ENCODE measurements at places on chromosomes 3 and 15. TPM values are rescaled to one million over a fixed set of nuclear protein-coding genes. Genes with fewer than 3 reads are reported as not detected.

SHC4 gene
- total RNA-seq: 26.4 TPM

DNA sequence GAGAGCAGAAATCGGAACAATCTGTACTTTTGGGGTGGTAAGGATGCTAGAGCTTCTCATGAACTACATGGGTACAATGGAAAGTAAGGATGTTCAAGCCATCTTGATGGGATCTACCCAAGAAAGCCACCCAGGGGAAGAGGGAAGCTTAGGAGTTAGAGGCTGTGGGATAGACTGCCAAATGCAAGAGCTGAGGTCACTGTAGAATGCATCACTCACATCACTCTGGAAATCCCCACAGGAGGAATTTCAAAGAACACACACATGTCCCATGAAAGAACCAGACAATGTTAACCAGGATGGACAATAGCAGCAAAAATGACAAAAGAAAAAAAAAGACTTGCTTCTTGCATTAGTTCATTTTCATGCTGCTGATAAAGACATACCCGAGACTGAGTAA, 32.8 kb upstream of the UBE2E2 start:
- DNase-seq: no peak
- H3K4me3 ChIP-seq: no peak overlapping the region
- no peaks in the 10 kb centered on the region for H3K27me3 ChIP-seq
- H3K27ac ChIP-seq: no peak overlapping the region
- H3K36me3 ChIP-seq: no peaks in the 10 kb centered on the region

DNA sequence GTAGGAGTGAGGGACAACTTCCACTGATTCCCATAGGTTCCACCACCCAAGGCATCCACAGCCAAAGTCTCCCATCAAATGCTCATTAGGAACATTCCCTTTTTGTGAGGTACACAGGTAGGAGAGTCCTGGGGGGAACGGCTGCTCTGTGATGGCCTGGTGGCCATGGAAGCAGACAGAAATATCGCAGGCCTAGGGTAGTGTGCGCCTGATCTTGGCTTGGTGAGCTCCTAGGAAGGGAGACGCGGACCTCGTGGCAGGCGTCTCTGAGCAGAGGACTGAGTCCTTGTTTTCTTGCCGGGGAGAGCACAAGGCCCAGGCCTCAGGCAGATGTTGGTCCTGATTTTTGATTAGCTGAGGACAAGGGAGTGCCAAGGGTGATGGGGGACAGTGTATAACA, 99.5 kb downstream of the SNRPN start:
- peaks cover 51% of the 10 kb centered on the region for H3K36me3 ChIP-seq
- DNase-seq: no peak
- H3K27me3 ChIP-seq: no peaks in the 10 kb centered on the region
- H3K4me1 ChIP-seq: no peaks in the 10 kb centered on the region
- H3K27ac ChIP-seq: no peak overlapping the region
- no peak overlapping the region for H3K4me3 ChIP-seq

GRCh38 chr15:70589221-70589620, 174.1 kb downstream of the UACA start:
- no peak overlapping the region for H3K27ac ChIP-seq
- peaks cover 21% of the 10 kb centered on the region for H3K27me3 ChIP-seq
- DNase-seq: no peak
- no peaks in the 10 kb centered on the region for H3K36me3 ChIP-seq
- no peak overlapping the region for H3K4me3 ChIP-seq

- H3K4me3 ChIP-seq: no peak overlapping the region
- no peaks in the 10 kb centered on the region for H3K36me3 ChIP-seq
- no peak overlapping the region for H3K27ac ChIP-seq
- H3K4me1 ChIP-seq: no peaks in the 10 kb centered on the region
- DNase-seq: no peak
Measured at GRCh38 chr3:99394831-99395778, 243.3 kb upstream of the COL8A1 start.

DNA sequence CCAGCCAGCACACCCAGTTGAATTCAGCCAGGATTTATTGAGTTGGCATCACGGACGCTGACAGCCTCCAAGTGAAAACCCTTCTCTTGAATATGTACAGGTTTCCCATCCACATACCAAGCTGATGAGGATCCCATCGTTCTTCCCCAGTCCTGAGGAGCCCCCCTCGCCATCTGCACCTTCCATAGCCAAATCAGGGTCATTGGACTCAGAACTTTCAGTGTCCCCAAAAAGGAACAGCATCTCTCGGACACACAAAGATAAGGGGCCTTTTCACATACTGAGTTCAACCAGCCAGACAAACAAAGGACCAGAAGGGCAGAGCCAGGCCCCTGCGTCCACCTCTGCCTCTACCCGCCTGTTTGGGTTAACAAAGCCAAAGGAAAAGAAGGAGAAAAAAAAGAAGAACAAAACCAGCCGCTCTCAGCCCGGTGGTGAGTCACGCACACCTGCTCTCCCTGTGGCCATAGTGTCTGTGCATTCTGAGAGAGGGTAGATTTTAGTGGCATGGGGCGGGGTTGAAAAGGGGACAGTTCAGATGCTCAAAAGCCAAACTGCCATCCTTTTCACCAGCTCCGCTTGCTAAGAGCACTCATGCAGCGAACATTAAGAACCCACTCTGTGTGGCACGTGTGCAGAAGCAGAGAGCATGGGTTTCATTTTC, 51.2 kb downstream of the KLHL25 start:
- H3K36me3 ChIP-seq: peaks cover 43% of the 10 kb centered on the region
- H3K27ac ChIP-seq: peak overlapping the region; percentile 12
- DNase-seq: no peak

Data from activated T-helper 1 cell treated with anti-CD3 and anti-CD28 coated beads, Interleukin-12 subunit alpha, Interleukin-12 subunit beta, Interleukin-2, Interleukin-4 antibody, amounts not matched to agents 30 ng/mL and 10 ng/mL and 1 ng/mL, durations not matched to agents 14 hours and 24 hours and 36 hours (primary cell).